Activated T-helper 2 cell treated with anti-CD3 and anti-CD28 coated beads, Interferon-gamma antibody, Interleukin-2, Interleukin-4, amounts not matched to agents 10 μg/mL and 5 μg/mL and 100 μg/mL, durations not matched to agents 14 hours and 24 hours and 36 hours (primary cell): ENCODE measurements at places on chromosomes 16 and 17. TPM values are rescaled to one million over a fixed set of nuclear protein-coding genes. Genes with fewer than 3 reads are reported as not detected.

DNA sequence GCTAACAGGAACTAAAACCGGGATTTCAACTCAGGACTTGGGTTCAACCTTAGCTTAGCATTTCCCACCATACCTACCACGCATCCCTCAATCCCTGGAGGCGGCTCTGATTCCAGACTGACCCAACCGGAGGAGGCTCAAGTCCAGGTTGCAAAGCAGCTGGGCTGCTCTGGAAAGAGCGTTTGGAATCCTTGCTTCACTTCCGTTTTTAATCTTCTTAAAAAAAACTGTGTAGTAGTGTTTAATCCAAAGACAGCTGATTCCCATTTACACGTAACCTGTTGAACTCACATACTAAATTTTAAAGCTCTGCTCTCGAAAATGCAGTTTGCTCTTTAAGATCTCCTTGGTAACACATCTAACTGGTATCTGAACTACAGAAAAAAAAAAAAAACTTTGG is 50.0 kb downstream of the NXN start:
- no peak for DNase-seq
- H3K4me3 ChIP-seq, result no peak overlapping the region
- H3K36me3 ChIP-seq, result no peaks in the 10 kb centered on the region
- no peak overlapping the region for H3K27ac ChIP-seq
- no peaks in the 10 kb centered on the region for H3K4me1 ChIP-seq

DNA sequence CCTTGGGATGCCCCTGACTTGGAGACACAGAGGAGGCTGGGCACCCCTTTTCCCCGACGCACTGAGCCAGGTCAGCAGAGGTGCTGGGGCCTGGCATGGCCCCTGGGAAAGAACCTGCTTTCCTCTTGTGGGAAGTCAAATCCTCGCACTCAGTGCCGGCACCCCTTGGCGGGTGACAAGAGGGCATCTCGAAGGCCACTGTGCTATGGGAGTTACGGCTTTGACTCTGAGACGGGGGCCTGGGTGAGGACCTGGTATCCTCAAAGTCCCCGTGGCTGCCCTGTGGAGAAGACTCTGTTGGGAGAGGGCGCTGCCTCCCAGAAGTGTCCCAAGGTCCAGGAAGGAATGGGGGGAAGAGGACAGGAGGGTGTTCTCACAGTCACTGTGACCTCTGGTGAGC is 117.0 kb downstream of the METRNL start:
- peaks cover 46% of the 10 kb centered on the region for H3K4me1 ChIP-seq
- no peak for DNase-seq
- no peaks in the 10 kb centered on the region for H3K36me3 ChIP-seq
- no peaks in the 10 kb centered on the region for H3K27me3 ChIP-seq
- no peak overlapping the region for H3K4me3 ChIP-seq

DNA sequence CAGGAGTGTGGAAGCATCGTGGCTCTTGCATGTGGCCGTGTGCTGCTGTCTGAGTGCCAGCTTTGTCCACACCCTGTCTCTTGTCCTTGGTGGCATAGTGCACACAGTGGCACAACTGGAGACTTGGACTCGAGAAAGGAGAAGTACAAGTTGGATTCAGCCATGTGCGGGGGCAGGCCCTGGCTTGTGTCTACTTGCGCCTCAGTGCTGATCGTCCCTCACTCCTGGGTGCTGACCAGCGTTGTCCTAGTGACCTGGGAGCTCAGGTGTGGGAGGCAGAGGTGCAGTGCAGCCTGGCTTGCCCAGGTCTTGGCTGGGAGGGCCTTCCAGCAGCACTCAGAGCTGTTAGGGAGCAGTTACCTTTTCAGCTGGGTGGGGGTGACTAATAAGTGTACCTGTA is 20.6 kb downstream of the MPRIP start:
- H3K4me3 ChIP-seq, result no peak overlapping the region
- H3K36me3 ChIP-seq, result no peaks in the 10 kb centered on the region
- DNase-seq, result no peak
- no peak overlapping the region for H3K27ac ChIP-seq

DNA sequence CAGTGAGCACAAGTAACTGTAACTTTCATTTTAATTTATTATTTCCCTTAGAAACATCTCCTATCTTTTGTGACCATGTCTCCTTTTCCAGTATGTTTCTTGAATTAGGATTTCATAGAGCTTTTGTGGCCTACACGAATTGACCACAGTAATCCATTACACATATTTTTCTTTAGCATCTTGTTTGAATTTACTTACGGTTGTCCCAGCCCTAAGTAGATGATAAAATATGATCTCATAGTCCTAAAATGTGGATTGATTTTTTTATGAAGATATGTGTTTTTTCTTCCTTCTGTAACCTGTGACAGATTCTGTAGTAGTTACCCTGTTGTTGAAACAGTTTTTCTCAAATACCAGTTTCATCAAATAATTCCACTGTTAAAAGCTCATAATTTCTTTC is 61.5 kb downstream of the NF1 start:
- no peaks in the 10 kb centered on the region for H3K27me3 ChIP-seq
- peaks cover 11% of the 10 kb centered on the region for H3K4me1 ChIP-seq
- H3K36me3 ChIP-seq, result peaks cover 22% of the 10 kb centered on the region
- DNase-seq, result no peak
- no peak overlapping the region for H3K4me3 ChIP-seq
- H3K27ac ChIP-seq, result no peak overlapping the region

DNA sequence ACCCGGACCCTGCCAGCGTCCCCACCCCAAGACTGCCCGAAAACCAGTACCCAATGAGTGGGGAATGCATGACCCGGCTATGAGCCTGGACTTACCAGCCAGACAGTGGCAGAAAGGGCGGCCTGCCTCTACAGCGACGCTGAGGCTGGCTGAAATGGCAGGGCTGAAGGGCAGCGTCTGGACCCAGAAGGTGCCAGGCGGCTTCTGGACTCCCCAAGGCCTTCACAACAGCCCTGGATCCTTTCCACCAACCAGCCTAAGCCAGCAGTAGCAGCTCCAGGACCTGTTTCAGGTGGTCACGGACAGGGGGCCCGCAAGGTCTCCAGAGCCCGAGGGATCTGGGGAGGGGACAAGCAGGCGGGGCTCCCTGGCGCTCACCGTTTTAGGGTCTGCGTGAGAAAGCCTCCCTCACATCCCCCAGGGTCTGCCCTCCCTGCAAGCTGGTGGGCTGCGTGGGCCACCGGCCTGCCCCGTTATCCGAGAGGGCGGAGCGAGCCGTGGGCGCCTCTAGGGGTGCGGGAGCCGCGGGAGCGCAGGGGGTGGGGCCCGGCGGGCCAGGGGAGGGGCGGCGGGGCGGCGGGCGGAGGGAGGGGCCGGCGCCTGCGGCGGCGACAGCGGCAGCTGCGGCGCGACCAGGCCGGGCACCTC is at the start of gene RIPOR1:
Gene RIPOR1, plus strand, starts transcription at position 608 of the 648 bp plus-strand sequence. CDS start 9,618 bp downstream, outside the sequence.
- H3K27me3 ChIP-seq, result peaks cover 28% of the 10 kb centered on the region
- no peak for DNase-seq
- H3K36me3 ChIP-seq, result no peaks in the 10 kb centered on the region
- peaks cover 7% of the 10 kb centered on the region for H3K4me1 ChIP-seq
- peak within 1 kb of the TSS; percentile 73 for H3K4me3 ChIP-seq

DNA sequence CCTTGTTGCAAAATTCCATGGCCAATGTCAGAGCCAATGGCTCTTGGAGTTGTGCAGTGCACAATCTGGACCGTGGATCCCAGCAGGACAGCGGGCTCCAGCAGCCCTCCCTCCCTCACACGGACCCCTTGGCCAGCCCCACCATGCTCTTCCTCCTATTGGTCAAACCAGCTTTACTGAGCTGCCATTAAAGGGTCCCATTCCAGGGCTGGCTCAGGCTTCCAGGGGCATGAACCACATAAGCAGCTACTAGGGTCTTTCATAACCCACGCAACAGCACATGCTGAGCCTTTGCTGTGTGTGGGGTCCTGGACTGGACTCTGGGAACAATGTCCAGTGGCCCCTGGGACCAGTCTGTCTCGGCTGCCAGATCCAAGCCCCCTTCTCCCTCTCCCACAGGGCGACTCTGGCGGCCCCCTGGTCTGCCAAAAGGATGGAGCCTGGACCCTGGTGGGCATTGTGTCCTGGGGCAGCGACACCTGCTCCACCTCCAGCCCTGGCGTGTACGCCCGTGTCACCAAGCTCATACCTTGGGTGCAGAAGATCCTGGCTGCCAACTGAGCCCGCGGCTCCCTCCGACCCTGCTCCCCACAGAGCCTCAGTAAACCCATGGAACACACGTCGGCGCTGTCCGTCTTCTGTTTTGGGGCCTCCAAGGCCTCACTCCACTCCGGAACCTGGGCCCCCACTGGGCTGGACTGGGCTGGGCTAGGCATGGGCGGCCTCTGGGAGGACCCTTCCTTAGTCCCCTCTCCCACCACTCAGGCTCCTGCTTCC is 5.7 kb downstream of the CTRB1 start:
- H3K4me3 ChIP-seq, result no peak overlapping the region
- H3K27ac ChIP-seq, result no peak overlapping the region
- H3K4me1 ChIP-seq, result peaks cover 1% of the 10 kb centered on the region
- no peak for DNase-seq
- no peaks in the 10 kb centered on the region for H3K36me3 ChIP-seq
- H3K27me3 ChIP-seq, result no peaks in the 10 kb centered on the region

- H3K36me3 ChIP-seq, result no peaks in the 10 kb centered on the region
- DNase-seq, result no peak
- peaks cover 2% of the 10 kb centered on the region for H3K27me3 ChIP-seq
- no peak overlapping the region for H3K4me3 ChIP-seq
Measured at GRCh38 chr16:72859581-72859980, 188.3 kb downstream of the ZFHX3 start.

- H3K4me1 ChIP-seq, result no peaks in the 10 kb centered on the region
- no peak for DNase-seq
- no peak overlapping the region for H3K4me3 ChIP-seq
- H3K36me3 ChIP-seq, result no peaks in the 10 kb centered on the region
Measured at GRCh38 chr16:52497067-52497816, 49.7 kb downstream of the TOX3 start.

DNA sequence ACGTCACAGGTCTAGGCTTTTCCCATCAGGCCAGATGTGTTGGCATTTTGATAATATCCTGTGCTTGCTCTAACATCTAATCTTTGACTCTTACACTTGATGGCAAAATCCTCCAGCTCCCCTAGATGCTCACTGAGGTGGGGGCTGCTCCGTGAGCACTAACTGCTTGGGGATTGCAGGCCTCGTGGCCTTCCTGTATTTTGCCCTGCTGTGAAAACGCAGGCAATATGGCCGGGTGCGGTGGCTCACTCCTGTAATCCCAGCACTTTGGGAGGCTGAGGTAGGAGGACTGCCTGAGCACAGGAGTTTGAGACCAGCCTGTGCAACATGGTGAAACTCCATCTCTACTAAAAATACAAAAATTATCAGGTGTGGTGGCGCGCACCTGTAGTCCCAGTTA is 9.7 kb upstream of the MLKL start:
- H3K36me3 ChIP-seq, result no peaks in the 10 kb centered on the region
- H3K4me1 ChIP-seq, result peaks cover 6% of the 10 kb centered on the region
- H3K27me3 ChIP-seq, result peaks cover 4% of the 10 kb centered on the region
- DNase-seq, result no peak

- H3K36me3 ChIP-seq, result peaks cover 24% of the 10 kb centered on the region
- H3K4me1 ChIP-seq, result peaks cover 1% of the 10 kb centered on the region
- no peaks in the 10 kb centered on the region for H3K27me3 ChIP-seq
- DNase-seq, result no peak
- no peak overlapping the region for H3K27ac ChIP-seq
- no peak overlapping the region for H3K4me3 ChIP-seq
Measured at GRCh38 chr16:53309457-53309856, 124.8 kb upstream of the RBL2 start.

GRCh38 chr16:58269526-58269925 is 25.3 kb downstream of the PRSS54 start:
- H3K27ac ChIP-seq, result no peak overlapping the region
- H3K27me3 ChIP-seq, result peaks cover 2% of the 10 kb centered on the region
- peaks cover 6% of the 10 kb centered on the region for H3K4me1 ChIP-seq
- DNase-seq, result no peak
- H3K4me3 ChIP-seq, result no peak overlapping the region

Gene TPSD1
- not detected in 2 replicates for total RNA-seq
